NCI-H187 (cell line): ENCODE measurements at places on chromosomes 12 and 14.

DNA sequence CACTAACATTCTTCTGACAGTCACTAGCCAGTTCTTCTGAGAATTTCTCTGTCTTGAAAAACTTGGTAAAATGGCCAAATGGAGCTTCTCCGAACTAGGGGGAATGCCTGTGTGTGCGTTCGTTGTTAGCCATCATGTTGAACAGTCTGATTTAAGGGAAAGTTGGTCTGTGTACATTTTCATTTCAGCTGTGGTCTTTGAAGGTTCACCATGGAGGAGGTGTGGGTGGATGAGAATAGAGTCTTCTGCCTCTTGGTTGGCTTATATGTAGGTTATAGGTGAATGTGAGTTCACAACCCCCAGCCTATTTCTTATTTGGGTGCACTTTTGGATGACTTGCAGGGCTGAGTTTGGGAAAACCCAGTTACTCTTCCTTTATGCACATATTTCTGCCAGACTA lies 12.9 kb downstream of the ETV6 start:
- DNase-seq, result no peak

GRCh38 chr12:9751204-9752144 lies 9.2 kb downstream of the CD69 start:
- no peak for DNase-seq

DNA sequence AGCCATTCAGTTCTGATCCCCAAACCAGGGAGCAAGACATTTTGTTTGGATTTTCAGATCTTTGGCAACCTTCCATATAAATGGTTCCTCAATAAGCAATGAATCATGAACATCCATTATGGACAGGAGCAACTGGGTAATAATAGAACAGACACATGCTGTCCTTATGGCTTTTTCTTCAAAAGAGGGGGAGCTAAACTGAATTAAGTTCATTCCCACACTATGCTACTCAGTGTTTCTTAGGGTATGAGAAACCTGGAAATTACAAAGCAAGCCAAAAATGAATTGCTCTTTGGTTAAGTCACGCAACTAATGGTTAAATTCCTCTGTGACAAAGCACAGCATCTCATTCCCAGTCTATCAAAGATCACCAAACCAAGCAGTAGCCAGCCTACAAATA lies 51.0 kb downstream of the PTGER2 start:
- no peak for DNase-seq

DNA sequence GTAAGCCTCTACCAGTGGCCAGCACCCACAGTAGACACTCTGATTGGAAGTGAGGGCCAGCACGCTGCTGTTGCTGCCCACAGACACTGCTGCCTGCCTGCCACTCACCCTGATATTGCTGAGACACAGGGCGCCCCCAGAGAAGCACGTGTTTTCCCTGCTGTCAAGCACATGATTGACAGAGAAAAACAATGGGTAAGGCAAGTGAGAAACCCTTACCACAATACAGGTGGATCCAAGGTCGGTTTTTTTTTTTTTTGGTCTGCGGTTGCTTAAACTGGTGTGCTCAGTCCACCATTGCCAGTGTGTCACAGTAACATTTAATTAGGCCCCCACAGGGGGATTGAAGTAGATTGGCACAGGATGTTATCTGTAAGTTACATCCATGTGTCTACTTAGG lies 65.9 kb downstream of the WDR20 start:
- no peak for DNase-seq

DNA sequence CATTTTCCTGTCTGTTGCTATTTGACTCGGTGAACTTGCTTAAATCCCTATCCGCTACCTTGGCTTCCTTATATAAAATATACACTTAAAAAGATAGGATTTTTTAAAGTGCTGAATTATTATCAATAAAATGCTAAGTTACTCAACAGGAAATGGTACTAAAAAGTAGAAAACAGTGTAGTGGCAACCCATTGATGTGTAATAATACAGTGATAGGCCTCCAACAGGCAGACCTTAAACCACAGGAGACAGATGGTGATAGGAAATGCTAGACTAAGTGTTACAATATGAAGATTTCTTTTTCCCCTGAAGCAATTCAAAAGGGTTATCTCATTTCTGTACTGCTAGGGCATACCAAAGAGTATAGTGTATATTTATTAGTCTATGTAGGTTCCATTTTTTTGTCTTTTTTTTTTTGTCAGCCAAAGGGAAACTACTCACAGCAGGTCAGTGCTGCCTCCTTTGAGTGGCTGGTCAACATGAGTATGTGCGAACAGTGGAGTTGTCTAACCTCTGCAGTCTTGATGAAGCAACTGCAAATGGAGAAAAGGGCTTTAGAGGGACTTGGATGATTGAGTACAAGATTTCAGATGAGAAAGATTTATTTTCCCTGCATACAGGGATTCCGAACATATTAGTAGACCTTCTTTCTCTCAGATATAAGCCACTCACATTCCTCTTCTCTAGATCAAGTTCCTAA lies 183.8 kb downstream of the ACSS3 start:
- DNase-seq, result no peak

DNA sequence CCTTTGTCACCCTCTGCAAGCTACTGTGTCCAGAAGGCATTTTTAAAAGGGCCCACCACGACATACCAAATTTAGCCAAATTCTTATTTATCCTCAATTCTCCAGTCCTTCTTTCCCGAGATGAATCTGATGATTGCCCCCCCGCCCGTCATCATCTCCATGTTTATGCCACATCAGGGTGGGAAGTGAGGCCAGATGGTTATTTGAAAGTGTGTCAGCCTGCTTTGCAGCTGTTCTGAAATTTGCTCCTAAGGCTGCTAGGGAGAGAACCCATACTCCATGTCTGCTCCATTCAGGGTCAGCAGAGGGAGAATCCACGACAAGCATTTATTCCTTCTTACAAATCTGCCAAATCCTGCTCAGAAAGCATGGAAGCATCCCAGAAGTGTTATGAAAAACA lies 337.8 kb downstream of the ADAMTS20 start:
- DNase-seq, result no peak

- DNase-seq, result no peak
Observed at GRCh38 chr12:19150273-19150900, 20.9 kb downstream of the PLEKHA5 start.

DNA sequence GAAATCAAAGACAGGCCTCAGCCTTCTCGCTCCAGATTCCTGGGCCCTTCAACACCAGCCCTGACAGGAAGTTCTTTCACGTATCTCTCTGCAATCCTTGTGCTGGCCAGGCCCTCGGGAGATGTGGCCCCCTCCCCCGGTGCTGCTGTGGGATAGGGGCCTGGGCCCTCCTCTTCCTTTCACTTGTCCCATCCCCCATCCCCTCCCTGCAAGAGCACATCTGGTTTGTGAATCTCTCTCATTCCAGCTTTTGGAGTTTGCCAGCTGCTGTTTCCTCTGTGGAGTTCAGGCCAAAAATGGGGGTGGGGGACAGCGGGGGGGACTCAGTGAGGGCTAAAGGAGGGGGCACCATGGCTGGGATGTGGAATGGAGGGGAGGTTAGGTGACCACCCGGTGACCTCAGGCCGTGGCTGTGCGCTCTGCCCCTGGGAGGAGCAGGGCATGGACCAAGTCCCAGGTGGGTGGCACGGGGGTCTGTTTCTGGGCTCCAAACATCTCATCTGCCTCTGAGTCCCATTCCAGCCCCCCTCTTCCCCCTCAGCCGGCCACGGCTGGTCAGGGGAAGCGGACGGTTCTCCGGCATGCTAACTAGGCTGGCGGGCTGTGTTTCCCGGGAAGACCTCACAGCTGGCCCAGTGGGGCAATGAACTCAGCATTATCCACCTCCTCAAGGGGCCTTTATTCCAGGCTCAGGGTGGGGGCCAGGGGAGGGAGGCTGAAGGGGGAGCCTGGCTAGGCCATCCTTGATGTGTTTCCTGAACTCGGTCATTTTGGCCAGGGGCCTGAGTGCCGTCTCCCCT lies 7.4 kb downstream of the LRP1 start:
- no peak for DNase-seq

DNA sequence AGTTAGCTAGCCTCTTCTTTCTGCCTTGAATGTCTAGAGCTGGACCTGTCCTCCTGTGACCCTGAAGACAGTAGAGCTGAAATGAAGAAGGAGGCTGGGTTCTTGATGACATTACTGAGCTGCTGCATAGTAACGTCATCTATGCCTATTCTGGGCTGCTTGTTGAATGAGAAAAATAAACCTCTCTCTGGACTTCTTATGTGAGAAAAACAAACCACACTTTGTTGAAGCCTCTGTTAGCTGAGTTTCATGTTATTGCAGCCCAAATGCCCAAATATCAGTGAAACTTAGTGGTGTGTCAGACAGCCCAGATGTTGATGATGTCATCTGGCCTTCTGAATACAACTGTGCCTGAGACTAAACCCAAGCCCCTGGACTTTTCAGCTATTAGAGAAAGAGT lies 67.0 kb upstream of the MAX start:
- no peak for DNase-seq
